ENCODE measurements at places on chromosomes 5 and 9.

GRCh38 chr9:112574008-112574407 is 87.4 kb downstream of the KIAA1958 start:
- no peaks in the 10 kb centered on the region for H3K27me3 ChIP-seq
- H3K36me3 ChIP-seq, result peaks cover 18% of the 10 kb centered on the region
- no peak overlapping the region for H3K27ac ChIP-seq
- H3K4me1 ChIP-seq, result peaks cover under 1% of the 10 kb centered on the region

DNA sequence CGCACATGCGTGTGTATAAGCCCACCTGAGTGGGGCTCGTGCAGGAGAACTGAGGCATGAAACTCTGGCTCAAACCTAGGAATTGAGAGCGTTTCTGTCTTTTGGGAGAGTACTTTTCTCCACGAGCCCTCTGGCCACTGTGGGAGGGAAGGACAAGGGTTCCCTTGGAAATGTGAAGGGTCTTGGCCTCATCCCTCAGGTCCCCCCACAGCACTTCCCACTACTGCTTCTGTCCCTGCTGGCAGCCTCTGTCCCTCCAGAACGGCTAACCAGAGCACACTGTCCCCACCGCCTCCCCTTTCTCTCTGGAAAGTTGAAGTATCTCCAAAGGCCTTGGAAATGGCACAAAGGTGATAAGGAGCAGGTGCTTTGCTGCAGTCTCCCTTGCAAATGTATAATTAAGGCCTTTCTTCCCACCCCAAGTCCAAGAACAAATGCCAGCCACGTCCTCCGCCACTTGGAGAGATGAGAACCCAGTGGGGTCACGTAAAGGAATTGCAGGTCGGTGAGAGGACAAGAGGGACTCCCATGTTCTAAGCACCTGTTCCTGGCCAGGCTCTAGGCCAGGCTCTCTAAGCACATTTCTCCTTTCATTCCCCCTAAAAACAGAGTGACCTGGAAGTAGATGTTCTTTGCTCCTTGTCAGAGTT is 107.9 kb upstream of the LMX1B start:
- H3K27ac ChIP-seq, result no peak overlapping the region
- peaks cover 8% of the 10 kb centered on the region for H3K27me3 ChIP-seq
- H3K4me1 ChIP-seq, result peaks cover 2% of the 10 kb centered on the region
- H3K4me3 ChIP-seq, result no peak overlapping the region

GRCh38 chr9:77751341-77752091 is 103.4 kb upstream of the GNA14 start:
- H3K27me3 ChIP-seq, result no peaks in the 10 kb centered on the region
- DNase-seq, result peak; percentile 26
- H3K27ac ChIP-seq, result no peak overlapping the region
- peaks cover 34% of the 10 kb centered on the region for H3K4me1 ChIP-seq
- no peak overlapping the region for H3K4me3 ChIP-seq

DNA sequence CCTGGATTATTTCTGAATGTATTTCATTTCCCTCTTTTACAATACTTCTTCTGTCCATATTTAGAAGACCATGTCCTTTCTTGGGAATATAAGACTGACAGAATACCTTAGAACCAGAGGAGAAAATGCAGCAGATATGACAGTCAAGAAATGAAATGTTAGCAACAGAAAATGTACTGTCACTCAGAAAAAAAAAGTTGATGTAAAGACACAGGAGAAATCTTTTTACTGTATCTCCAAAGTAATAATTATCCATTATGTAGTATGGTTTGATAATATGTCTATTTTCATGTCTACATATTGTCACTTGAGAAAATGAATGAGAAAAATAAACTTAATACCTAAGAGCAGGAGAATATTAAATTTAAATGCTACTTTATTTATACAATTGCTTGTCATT is 652.1 kb downstream of the GABRG2 start:
- no peaks in the 10 kb centered on the region for H3K4me1 ChIP-seq
- no peak overlapping the region for H3K27ac ChIP-seq
- H3K4me3 ChIP-seq, result no peak overlapping the region
- DNase-seq, result no peak
- peaks cover 1% of the 10 kb centered on the region for H3K36me3 ChIP-seq
- H3K27me3 ChIP-seq, result no peaks in the 10 kb centered on the region
